ENCODE measurements at places on chromosomes 7 and 10.

- no peak for DNase-seq
Measured at GRCh38 chr10:130560116-130560515, 423.9 kb downstream of the GLRX3 start.

- DNase-seq, result no peak
Measured at GRCh38 chr7:96996111-96996957, 9.0 kb upstream of the DLX6 start.

- no peak for DNase-seq
Measured at GRCh38 chr7:135959646-135960363, 17.4 kb downstream of the MTPN start.

- DNase-seq, result no peak
Measured at GRCh38 chr7:35316549-35316948, 62.6 kb upstream of the TBX20 start.

DNA sequence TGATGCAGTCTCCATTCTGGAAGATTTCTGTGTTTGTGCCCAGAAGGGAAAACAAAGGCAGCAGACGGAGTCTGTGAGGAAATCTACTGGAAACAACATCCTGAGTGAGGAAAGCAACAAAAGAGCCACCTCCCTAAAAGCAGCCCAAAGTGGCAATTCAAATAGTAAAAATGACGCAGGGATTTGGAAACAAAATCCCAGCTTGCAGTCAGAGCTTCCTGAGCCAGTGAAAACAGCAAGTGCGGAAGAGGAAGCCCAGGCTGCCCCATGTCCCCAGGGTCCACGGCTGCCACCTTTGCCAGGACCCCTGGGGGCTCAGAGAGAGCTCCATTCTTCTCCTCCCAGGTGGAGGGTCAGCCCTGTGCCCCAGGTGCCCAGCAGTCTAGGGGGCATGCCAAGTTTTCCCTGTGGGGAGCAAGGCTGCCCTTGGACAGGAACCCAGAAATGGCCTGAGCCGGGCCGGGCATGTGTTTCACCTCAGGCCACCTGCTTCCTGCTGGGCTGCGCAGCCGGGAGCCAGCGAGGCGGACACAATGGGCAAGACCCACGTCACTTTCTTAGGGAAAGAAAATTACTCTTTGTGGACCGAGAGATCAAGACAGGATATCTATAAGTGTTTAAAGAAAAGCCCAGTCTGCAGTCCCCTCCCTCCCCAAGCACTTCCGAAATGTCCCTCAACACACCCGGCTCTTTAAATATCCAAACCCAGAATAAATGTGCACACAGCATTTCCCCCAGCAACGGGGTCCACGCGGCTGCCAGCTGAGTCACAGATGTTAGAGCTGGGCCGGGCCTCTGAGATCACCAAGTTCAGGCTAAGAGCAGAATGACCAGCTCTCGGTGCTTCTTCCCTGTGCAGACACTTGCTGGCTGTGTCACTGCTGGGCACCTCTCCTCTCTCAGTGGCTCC is 231.1 kb downstream of the ARHGAP12 start:
- no peak for DNase-seq

DNA sequence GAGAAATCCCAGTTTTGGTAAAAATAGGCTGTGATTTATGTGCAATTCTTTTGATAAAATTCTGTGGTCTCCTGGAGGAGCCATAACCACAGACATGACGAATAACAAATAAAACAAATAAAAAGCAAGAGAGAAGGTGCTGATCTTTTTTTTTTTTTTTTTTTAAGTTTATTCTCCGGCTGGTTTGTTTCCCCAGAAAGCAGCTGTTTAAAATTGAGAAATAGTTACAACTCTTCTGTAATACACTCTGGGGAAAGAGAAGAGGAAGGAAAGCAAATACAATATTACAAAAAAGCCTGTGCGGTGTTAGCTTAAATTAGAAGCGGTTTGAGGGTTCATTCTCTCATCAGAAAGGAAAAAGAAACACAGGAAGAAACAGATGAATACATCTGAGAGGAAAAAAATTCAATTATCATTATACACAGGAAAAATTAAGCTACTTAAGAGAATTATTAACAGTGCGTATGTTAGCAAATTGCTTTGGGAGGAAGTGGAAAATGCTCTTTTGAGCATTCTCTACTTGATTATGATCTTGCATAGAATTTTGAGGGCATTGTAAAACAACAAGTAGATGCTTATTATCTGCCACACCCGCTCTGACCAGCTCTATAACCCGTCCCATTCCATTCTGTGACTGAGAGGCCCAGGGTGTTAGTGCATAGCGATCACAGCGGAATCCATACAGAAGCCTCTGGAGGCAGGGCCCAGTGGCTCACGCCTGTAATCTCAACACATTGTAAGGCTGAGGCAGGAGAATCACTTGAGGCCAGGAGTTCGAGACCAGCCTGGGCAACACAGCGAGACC is 40.6 kb upstream of the WAC start:
- DNase-seq, result no peak

- no peak for DNase-seq
Measured at GRCh38 chr10:72285972-72286521, 12.3 kb downstream of the DDIT4 start.

GRCh38 chr7:74269757-74270277 is 15.6 kb upstream of the RFC2 start:
- no peak for DNase-seq

GRCh38 chr10:103501186-103501585 is 7.7 kb downstream of the NEURL1 start:
- DNase-seq, result no peak

- no peak for DNase-seq
Measured at GRCh38 chr10:131787961-131788360, 112.8 kb upstream of the PPP2R2D start.

DNA sequence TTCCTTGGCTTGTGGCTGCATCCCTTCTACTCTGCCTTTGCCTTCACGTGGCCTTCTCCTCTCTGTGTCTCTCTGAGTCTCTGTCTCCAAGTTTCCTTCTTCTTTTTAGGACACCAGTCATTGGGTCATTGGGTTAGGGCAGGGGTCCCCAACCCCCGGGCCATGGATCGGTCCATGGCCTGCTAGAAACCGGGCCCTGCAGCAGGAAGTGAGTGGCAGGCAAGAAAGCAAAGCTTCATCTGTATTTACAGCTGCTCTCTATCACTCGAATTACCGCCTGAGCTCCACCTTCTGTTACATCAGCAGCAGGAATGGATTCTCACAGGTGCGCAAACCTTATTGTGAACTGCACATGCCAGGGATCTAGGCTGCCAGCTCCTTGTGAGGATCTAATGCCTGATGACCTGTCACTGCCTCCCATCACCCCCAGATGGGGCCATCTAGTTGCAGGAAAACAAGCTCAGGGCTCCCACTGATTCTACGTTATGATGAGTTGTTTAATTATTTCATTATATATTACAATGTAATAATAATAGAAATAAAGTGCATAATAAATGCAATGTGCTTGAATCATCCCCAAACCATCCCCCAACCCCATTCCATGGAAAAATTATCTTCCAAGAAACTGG is 47.9 kb upstream of the DOCK1 start:
- DNase-seq, result no peak

- no peak for DNase-seq
Measured at GRCh38 chr7:22865602-22865960, 42.9 kb upstream of the TOMM7 start.

- DNase-seq, result no peak
Measured at GRCh38 chr7:143908120-143908519, 6.1 kb upstream of the TCAF1 start.

DNA sequence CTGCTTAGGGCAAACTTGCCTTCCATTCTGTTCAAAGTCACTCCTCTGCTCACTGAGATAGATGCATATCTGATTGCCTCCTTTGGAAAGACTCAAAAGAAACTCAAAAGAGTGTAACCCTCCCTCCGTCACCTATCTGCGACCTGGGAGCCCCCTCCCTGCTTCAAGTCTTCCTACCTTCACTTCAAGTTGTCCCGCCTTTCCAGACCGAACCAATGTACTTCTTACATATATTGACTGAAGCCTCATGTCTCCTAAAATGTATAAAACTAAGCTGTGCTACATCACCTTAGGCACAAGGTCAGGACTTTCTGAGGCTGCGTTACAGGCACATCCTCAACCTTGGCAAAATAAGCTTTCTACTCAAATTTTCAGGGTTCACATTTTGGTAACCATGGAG is 77.4 kb upstream of the C1GALT1 start:
- no peak for DNase-seq

- DNase-seq, result no peak
Measured at GRCh38 chr10:19865676-19866075, 49.4 kb downstream of the PLXDC2 start.

DNA sequence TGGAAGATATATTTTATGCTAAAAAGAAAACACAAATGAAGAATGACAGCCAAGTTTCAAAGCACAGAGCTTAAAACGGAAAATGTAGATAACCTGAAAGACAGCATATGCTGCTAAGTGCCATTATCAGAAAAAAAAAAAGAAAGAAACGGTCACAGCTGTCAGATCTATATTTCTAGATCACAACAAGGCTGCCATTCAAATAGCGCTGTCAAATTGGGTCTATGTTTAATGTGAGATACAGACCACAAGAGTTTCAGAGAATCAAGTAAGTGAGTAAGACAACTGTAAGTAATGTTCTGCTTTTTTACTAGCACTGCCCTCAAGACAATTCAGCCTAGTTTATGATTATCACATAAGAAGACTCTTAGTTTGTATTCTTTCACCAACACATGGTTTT is 66.1 kb upstream of the RNF148 start:
- DNase-seq, result no peak

GRCh38 chr10:100826031-100826651 is 80.8 kb downstream of the PAX2 start:
- no peak for DNase-seq

GRCh38 chr7:1987591-1988532 is 244.9 kb downstream of the MAD1L1 start:
- no peak for DNase-seq
